ENCODE measurements at places on chromosomes 1 and 21. TPM values are rescaled to one million over a fixed set of nuclear protein-coding genes. Genes with fewer than 3 reads are reported as not detected.
A peak's percentile ranks its signal among the peaks of the same experiment; 100 is the strongest.

Gene CR1L
- total RNA-seq, result not detected

Gene NPR1
- total RNA-seq, result 1.8 TPM

Gene FCRL2
- 0.32 TPM for total RNA-seq

Gene PALMD
- 39.2 TPM for total RNA-seq

Gene TEX38
- total RNA-seq, result not detected

Gene ASCL5
- not detected for total RNA-seq

Gene PTPN7
- 2.4 TPM for total RNA-seq

Gene GPR37L1
- total RNA-seq, result 0.09 TPM

Gene AGT
- 0.40 TPM for total RNA-seq

- H3K27ac ChIP-seq, result no peak overlapping the region
- H3K4me3 ChIP-seq, result no peak overlapping the region
- no peak for DNase-seq
- H3K27me3 ChIP-seq, result no peaks in the 10 kb centered on the region
- H3K36me3 ChIP-seq, result no peaks in the 10 kb centered on the region
These were observed 38.4 kb downstream of the CLSTN1 start for GRCh38 chr1:9785406-9785805.

DNA sequence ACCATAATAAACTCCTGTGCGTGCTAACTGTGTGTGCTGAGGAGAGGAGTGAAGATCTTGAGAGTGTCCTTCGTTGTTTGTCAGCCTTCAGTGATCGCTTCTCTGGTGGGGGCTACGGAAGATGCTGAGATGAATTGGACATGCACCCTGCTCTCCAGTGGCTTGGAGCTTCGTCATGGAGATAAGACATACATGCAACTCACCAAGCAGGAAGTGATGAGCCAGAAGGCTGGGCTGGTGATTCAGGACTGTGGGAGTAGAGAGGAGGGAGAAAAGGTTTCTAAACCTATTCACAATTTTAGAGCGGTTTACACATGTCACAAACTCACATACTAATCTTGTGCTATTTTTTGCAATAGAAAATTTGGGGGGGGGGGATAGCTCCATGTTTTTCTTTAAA, 128.9 kb upstream of the ADAR start:
- H3K4me3 ChIP-seq, result no peak overlapping the region
- no peak overlapping the region for H3K27ac ChIP-seq

GRCh38 chr1:32724678-32725614, 22.4 kb upstream of the SYNC start:
- no peaks in the 10 kb centered on the region for H3K27me3 ChIP-seq
- peaks cover 28% of the 10 kb centered on the region for H3K4me1 ChIP-seq
- peak overlapping the region; percentile 83 for H3K27ac ChIP-seq
- no peaks in the 10 kb centered on the region for H3K36me3 ChIP-seq

DNA sequence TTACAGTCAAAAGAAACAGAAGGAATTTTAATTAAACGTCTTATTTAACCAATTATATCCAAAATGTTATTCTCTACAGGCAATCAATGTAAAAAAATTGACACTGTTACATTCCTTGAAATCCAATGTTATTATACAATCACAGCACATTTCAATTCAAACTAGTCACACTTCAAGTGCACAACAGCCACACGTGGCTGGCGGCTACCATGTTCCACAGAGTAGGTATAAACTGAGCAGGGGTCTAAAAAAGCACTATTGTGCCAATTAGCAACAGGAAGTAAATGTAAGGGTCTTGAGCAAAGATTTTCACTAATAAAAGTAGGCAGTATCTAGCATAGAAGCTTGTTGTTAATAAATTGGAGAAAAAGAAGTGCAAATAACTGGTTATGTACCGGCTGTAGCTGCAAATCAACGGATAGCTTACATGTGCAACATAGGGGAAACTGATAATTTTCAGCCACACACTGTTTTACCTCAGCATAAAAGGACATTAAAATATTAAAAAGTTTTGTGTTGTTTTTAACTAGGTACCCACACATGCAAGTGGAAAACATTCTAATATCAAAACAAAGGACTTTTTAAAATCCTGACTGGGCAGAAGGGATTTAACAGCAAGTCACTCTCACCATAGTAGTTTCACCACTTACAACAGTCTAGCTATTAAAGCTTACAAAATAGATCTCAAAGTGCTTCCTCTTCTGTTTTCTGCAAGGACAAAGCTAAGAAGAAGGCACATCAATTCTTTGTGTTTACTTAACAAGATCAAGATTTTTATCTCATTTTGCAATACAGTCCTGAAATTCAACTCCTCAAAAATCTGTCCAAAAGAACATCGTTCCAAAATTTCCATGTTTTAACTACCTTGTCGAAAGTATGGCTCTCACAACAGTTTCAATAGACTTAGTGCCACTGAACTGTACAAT, 2.5 kb downstream of the CSDE1 start:
- H3K36me3 ChIP-seq, result no peaks in the 10 kb centered on the region
- H3K4me3 ChIP-seq, result no peak overlapping the region
- DNase-seq, result no peak
- no peaks in the 10 kb centered on the region for H3K27me3 ChIP-seq
- H3K27ac ChIP-seq, result peak overlapping the region; percentile 98

- no peak overlapping the region for H3K4me3 ChIP-seq
- no peaks in the 10 kb centered on the region for H3K27me3 ChIP-seq
- no peaks in the 10 kb centered on the region for H3K36me3 ChIP-seq
- H3K4me1 ChIP-seq, result peaks cover 14% of the 10 kb centered on the region
These were observed 8.5 kb upstream of the ZC3H12A start for GRCh38 chr1:37465593-37466517.

DNA sequence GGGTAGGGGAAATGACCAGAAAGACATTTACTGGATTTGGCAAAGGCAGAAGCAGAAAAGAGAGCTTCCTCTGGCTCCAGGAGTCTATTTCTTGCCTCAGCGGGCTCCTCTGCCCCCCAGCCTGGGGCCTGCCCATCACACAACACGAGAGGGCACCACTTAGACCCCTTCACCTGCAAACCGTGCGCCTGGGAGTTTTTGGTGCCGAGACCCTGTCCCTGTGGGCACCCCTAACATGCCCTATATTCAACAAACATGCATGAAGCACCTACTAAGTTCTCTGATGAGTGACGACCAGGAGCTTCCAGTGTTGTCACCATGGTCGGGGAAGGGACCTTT, 18.8 kb downstream of the IL6R start:
- peak overlapping the region; percentile 92 for H3K27ac ChIP-seq
- DNase-seq, result no peak
- H3K36me3 ChIP-seq, result no peaks in the 10 kb centered on the region
- no peak overlapping the region for H3K4me3 ChIP-seq
- H3K27me3 ChIP-seq, result no peaks in the 10 kb centered on the region
- peaks cover 98% of the 10 kb centered on the region for H3K4me1 ChIP-seq

GRCh38 chr1:245590726-245591125, 435.9 kb downstream of the KIF26B start:
- no peak for DNase-seq
- no peak overlapping the region for H3K27ac ChIP-seq
- H3K27me3 ChIP-seq, result no peaks in the 10 kb centered on the region
- H3K4me1 ChIP-seq, result no peaks in the 10 kb centered on the region
- H3K36me3 ChIP-seq, result no peaks in the 10 kb centered on the region

DNA sequence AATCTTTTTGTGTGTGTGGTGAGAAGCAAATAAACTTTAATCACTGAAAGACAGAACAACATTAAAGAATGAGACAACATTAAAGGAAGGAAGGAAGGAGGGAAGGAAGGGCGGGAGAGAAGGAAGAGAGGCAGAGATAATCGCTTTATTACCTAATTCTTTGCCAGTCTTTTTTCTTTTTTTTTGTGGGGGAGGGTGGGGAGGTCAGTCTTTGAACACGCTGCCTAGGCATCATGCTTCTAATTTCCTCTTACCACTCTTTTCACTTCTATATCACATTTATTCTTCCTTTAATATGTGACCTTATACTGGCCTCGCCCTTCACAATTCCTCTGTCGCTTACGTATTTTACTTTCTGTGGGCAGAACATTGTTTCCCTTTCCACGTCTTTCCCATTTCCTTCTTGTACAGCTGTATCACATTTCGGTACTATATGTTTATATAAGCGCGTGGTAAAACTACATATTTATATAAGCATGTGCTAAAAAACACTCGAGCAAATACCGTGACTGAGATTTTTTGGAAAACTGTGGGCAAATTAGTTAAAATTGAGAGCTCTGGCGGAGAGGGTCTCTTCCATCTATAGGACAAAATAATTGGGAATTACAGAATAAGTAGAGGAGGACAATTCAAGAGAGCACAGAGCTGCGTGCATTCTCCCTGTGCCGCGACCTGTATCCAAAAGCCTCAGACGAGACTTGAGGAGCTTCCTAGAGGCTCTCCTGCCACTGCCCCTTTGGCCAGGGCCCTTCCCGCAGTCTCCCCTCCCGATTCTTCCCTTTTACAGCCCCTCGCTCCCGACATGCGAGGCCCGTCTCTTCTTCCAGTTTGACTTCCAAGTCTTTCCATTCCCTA, 823 bp upstream of the PRKAA2 start:
- peak overlapping the region; percentile 79 for H3K4me3 ChIP-seq
- DNase-seq, result no peak
- H3K36me3 ChIP-seq, result no peaks in the 10 kb centered on the region
- H3K27me3 ChIP-seq, result no peaks in the 10 kb centered on the region
- peak overlapping the region; percentile 62 for H3K27ac ChIP-seq
- peaks cover 5% of the 10 kb centered on the region for H3K4me1 ChIP-seq

DNA sequence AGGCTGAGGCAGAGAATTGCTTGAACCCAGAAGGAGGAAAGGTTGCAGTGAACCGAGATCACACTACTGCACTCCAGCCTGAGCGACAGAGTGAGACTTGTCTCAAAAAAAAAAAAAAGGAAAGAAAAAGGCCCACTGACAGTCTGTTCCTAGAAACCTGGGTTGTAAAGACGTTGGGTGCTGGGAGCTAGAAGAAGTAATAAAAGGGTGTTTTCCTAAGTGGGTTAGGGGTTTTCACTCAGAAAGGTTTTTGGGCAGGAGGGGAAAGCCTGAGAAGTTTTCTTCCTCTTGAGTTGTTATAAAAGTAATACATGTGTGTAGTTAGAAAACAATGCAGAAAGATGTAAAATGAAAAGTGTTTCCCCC, 25.4 kb downstream of the CELA3A start:
- no peaks in the 10 kb centered on the region for H3K27me3 ChIP-seq
- DNase-seq, result no peak
- no peaks in the 10 kb centered on the region for H3K36me3 ChIP-seq
- no peak overlapping the region for H3K4me3 ChIP-seq

DNA sequence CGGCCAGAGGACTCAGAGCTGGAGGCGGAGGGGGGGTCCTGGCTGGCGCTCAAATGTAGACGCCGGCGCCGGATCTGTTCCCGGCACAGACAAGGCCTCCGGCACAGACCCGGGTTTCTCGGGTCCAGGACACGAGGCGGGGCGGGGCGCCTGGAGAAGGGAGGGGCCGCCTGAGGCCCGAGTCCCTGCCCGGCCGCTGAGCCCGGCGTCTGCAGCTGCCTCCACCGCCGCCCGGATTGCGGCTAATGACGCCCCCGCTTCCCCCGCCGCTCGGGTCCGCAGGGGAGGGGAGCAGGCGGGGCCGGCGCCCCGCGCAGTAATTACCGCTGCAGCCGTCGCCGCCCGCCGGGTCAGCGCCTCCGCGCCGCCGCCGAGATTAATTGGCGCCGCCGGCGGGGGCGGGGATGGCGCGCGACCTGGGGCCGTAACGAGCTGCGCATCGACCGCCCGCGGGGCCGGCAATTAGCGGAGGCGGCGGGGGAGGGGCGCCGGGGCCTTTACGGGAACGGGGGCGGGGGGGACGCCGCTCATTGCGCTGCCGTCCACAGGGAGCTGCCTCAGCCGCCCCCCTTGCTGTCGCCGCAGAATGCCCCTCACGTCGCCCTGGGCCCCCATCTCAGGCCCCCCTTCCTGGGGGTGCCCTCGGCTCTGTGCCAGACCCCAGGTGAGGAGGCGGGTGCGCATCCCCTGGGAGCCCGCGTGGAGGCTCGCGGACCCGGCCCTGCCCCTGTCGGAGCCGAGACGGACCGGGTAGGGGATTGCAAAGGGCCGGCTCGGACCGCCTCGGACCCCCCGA, 17.3 kb downstream of the NOC2L start:
- DNase-seq, result no peak
- H3K36me3 ChIP-seq, result no peaks in the 10 kb centered on the region
- H3K27ac ChIP-seq, result peak overlapping the region; percentile 29
- H3K27me3 ChIP-seq, result peaks cover 26% of the 10 kb centered on the region

GRCh38 chr1:192183788-192184187, 25.5 kb downstream of the RGS18 start:
- no peaks in the 10 kb centered on the region for H3K36me3 ChIP-seq
- H3K4me3 ChIP-seq, result no peak overlapping the region
- no peaks in the 10 kb centered on the region for H3K4me1 ChIP-seq
- no peaks in the 10 kb centered on the region for H3K27me3 ChIP-seq
- H3K27ac ChIP-seq, result no peak overlapping the region

DNA sequence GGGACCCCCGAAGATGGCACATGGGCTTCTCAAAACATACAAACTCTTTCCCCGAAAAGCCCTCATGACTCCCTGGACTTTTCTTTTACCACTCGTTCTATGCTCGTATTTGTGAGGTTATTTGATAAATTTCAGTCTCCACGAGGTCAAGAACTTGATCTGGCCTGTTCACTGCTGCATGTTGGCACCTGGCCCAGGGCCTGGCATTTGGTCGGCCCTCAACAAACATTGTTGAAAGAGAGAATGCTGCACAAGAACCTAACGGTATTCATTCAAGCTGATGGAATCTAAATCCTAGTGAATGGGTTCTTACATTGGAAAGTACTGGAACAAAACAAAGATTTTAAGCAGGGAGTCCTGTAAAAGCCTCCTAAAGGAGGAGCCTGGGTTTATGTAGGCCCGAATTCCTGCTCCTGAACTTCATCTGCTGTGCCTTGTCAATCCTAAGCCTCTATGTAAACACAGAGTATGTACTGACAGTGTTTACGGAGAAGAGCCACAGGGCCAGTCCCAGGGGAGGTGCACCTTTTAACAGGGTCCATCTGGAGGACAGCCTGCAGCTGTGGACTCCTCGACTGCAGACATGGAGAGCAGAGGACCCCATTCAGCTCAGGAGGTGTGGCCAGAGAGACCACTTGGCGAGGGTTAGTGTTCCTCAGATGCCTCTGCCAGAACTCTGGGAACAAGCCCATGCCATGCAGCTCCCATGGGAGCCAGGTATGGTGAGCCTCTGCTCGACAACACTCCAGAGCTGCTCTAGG, 46.9 kb downstream of the L1TD1 start:
- no peak overlapping the region for H3K27ac ChIP-seq
- peaks cover 8% of the 10 kb centered on the region for H3K4me1 ChIP-seq
- H3K4me3 ChIP-seq, result no peak overlapping the region
- DNase-seq, result no peak
- no peaks in the 10 kb centered on the region for H3K36me3 ChIP-seq

DNA sequence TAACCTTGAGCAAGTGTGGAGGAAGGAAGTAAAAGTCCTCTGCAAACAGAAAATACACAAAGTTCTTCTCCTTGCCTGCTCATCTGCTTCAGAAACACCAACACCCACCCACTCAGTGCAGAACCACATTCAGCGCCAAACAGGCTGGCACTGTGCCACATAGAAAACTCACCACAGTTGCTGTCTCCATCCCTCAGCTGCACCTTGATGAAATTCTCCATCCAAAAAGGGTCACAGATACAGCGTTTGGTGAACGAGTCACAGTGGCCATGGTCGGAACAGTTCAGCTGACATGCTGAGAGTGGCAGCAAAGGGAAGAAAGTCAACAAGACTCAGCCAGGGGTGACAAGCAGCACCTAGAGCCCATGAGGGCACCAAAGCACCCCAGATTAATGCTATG, 114.5 kb downstream of the KIAA0319L start:
- H3K4me1 ChIP-seq, result peaks cover 9% of the 10 kb centered on the region
- no peaks in the 10 kb centered on the region for H3K27me3 ChIP-seq
- H3K36me3 ChIP-seq, result peaks cover 95% of the 10 kb centered on the region
- H3K27ac ChIP-seq, result peak overlapping the region; percentile 66
- no peak for DNase-seq

GRCh38 chr1:27536767-27537166, 46.8 kb upstream of the WASF2 start:
- peaks cover 52% of the 10 kb centered on the region for H3K4me1 ChIP-seq
- H3K27me3 ChIP-seq, result no peaks in the 10 kb centered on the region
- H3K4me3 ChIP-seq, result no peak overlapping the region
- H3K36me3 ChIP-seq, result peaks cover 5% of the 10 kb centered on the region
- no peak for DNase-seq
- H3K27ac ChIP-seq, result peak overlapping the region; percentile 90
